ENCODE measurements at places on chromosomes 5 and 9.

DNA sequence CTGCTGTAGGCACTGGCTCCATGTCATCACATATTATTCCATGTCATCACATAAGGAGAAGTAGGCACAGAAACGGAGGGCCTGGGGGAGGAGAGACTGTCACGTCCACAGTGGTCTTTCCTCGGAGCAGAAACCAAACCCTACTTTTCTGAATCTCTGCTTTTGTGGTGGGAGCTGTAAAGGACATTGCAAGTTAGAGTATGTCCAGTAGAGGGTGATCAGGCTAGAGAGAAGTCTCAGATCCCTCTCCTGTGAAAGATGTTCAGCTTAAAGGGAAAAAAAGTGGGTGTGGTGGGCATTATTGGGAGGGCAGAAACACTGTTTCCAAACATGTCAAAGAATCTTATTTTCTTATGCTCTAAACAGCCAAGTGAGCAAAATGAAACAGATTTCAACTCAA lies 19.4 kb upstream of the FBP2 start:
- H3K4me3 ChIP-seq: no peak overlapping the region
- H3K27me3 ChIP-seq: no peaks in the 10 kb centered on the region
- no peaks in the 10 kb centered on the region for H3K36me3 ChIP-seq
- DNase-seq: no peak

- no peaks in the 10 kb centered on the region for H3K4me1 ChIP-seq
- no peak overlapping the region for H3K27ac ChIP-seq
- no peak for DNase-seq
- H3K27me3 ChIP-seq: no peaks in the 10 kb centered on the region
- H3K36me3 ChIP-seq: peaks cover 42% of the 10 kb centered on the region
These were observed 14.5 kb downstream of the SH3GLB2 start for GRCh38 chr9:129013674-129014073.

- no peak overlapping the region for H3K4me3 ChIP-seq
- H3K4me1 ChIP-seq: 0 out of 2 replicates have a peak, but pooled peaks cover 2% of the 10 kb centered on the region
- no peaks in the 10 kb centered on the region for H3K27me3 ChIP-seq
- H3K36me3 ChIP-seq: peaks cover 12% of the 10 kb centered on the region
These were observed 5.2 kb downstream of the SLC2A6 start for GRCh38 chr9:133473743-133474142.

GRCh38 chr5:53219610-53220009 lies 110.1 kb upstream of the MOCS2 start:
- no peak overlapping the region for H3K4me3 ChIP-seq
- H3K36me3 ChIP-seq: peaks cover 5% of the 10 kb centered on the region
- H3K27ac ChIP-seq: no peak overlapping the region

DNA sequence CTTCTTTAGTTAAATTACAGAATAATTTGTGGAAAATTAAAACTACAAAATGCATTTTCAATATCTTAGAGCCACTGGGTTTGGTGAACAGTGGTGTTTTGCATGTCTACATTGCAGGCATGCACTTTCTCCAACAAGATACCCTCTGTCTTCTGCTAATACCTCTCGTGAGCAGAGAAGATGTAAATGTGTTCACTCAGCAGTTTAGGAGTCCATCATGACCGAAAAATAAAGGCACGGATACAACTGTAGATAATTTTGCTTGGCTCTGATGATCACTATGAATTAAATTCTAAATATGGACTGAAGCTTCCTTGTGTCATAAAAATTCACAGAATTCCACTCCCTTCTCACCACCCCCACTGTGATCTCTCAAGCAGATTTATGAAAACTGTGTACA lies 313.8 kb downstream of the GLIS3 start:
- no peak for DNase-seq
- H3K4me3 ChIP-seq: no peak overlapping the region
- no peaks in the 10 kb centered on the region for H3K27me3 ChIP-seq
- no peaks in the 10 kb centered on the region for H3K4me1 ChIP-seq
- H3K36me3 ChIP-seq: peaks cover 25% of the 10 kb centered on the region

GRCh38 chr5:159640446-159640845 lies 275.8 kb upstream of the ADRA1B start:
- H3K4me3 ChIP-seq: no peak overlapping the region
- no peaks in the 10 kb centered on the region for H3K36me3 ChIP-seq
- H3K27me3 ChIP-seq: no peaks in the 10 kb centered on the region
- H3K27ac ChIP-seq: no peak overlapping the region
- H3K4me1 ChIP-seq: no peaks in the 10 kb centered on the region

GRCh38 chr5:139204196-139204595 lies 6.0 kb upstream of the SIL1 start:
- no peaks in the 10 kb centered on the region for H3K4me1 ChIP-seq
- DNase-seq: no peak
- H3K36me3 ChIP-seq: no peaks in the 10 kb centered on the region

- H3K36me3 ChIP-seq: 0 out of 2 replicates have a peak, but pooled peaks cover 8% of the 10 kb centered on the region
- H3K4me1 ChIP-seq: peaks cover 7% of the 10 kb centered on the region
- no peak overlapping the region for H3K27ac ChIP-seq
- H3K4me3 ChIP-seq: peak overlapping the region; percentile 91
- no peak for DNase-seq
These were observed 606 bp downstream of the EEIG1 start for GRCh38 chr9:127980060-127980705.

GRCh38 chr9:104027295-104027694 lies 66.8 kb upstream of the SMC2 start:
- no peak overlapping the region for H3K27ac ChIP-seq
- H3K4me1 ChIP-seq: no peaks in the 10 kb centered on the region
- no peaks in the 10 kb centered on the region for H3K27me3 ChIP-seq
- H3K36me3 ChIP-seq: no peaks in the 10 kb centered on the region

DNA sequence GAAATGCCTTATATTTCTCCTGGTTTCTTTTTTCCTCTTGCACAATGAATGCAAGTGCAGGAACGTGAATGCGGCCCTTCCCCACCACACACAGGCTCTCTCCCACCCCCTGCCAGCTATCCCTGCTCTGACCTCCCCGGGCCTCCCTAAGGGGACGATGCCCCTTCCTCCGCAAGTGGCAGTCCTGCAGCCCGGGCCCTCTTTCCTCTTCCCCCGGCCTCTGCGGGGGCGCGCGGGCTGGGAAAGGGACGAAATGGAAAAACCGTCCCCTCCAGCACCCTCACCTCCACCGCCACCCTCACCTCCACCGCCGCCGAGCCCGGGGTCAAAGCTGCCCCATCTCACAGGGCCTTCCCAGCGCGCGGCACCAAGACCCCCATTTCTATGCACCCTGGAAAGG lies 44.7 kb downstream of the GAS1 start:
- DNase-seq: peak; percentile 40
- peaks cover 10% of the 10 kb centered on the region for H3K27me3 ChIP-seq
- H3K36me3 ChIP-seq: no peaks in the 10 kb centered on the region
- no peak overlapping the region for H3K27ac ChIP-seq

GRCh38 chr5:127011961-127012644 lies 18.3 kb downstream of the MARCHF3 start:
- H3K27ac ChIP-seq: no peak overlapping the region
- DNase-seq: no peak
- no peaks in the 10 kb centered on the region for H3K4me1 ChIP-seq
- no peak overlapping the region for H3K4me3 ChIP-seq

- H3K4me1 ChIP-seq: no peaks in the 10 kb centered on the region
- no peak overlapping the region for H3K27ac ChIP-seq
These were observed 24.8 kb upstream of the DENND1A start for GRCh38 chr9:123954518-123955280.

- no peaks in the 10 kb centered on the region for H3K4me1 ChIP-seq
- no peak overlapping the region for H3K27ac ChIP-seq
- H3K36me3 ChIP-seq: no peaks in the 10 kb centered on the region
- H3K27me3 ChIP-seq: no peaks in the 10 kb centered on the region
These were observed 75.3 kb downstream of the ADAMTS2 start for GRCh38 chr5:179269781-179270543.

GRCh38 chr9:114031948-114032840 lies 45.9 kb downstream of the AMBP start:
- H3K4me3 ChIP-seq: no peak overlapping the region
- H3K27me3 ChIP-seq: no peaks in the 10 kb centered on the region
- H3K4me1 ChIP-seq: no peaks in the 10 kb centered on the region
- no peak overlapping the region for H3K27ac ChIP-seq

GRCh38 chr5:55903121-55903701 lies 52.1 kb downstream of the IL31RA start:
- no peak for DNase-seq
- H3K4me3 ChIP-seq: no peak overlapping the region
- H3K27me3 ChIP-seq: no peaks in the 10 kb centered on the region
- H3K4me1 ChIP-seq: no peaks in the 10 kb centered on the region
- H3K27ac ChIP-seq: no peak overlapping the region

DNA sequence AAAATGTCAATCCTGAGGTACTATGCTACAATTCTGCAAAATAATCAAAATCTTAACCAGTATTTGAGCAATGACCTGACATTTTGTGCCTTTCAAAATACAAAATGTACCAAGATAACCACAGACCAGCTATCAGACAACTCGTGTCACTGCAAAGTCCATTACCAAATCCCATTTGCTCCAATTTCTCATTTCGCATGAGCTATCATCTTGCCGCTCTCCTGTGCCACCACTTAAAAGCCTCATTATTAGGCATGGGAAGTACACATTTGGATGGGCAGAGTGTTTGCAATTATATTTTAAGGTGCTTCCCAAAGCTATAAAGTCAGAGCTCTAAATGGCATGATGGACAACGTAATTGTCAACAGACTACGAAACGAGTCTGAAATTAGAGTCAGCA lies 205.2 kb downstream of the AGTPBP1 start:
- no peak overlapping the region for H3K27ac ChIP-seq
- no peaks in the 10 kb centered on the region for H3K36me3 ChIP-seq
- no peaks in the 10 kb centered on the region for H3K4me1 ChIP-seq
- H3K27me3 ChIP-seq: no peaks in the 10 kb centered on the region
- DNase-seq: no peak

- peaks cover 13% of the 10 kb centered on the region for H3K36me3 ChIP-seq
- H3K27me3 ChIP-seq: no peaks in the 10 kb centered on the region
- no peak for DNase-seq
- no peak overlapping the region for H3K4me3 ChIP-seq
These were observed 20.2 kb downstream of the GRAMD2B start for GRCh38 chr5:126443374-126443851.

GRCh38 chr9:76438841-76439588 lies 20.0 kb upstream of the GCNT1 start:
- H3K4me3 ChIP-seq: no peak overlapping the region
- no peaks in the 10 kb centered on the region for H3K27me3 ChIP-seq
- DNase-seq: no peak
- H3K36me3 ChIP-seq: peaks cover 14% of the 10 kb centered on the region
- no peaks in the 10 kb centered on the region for H3K4me1 ChIP-seq

DNA sequence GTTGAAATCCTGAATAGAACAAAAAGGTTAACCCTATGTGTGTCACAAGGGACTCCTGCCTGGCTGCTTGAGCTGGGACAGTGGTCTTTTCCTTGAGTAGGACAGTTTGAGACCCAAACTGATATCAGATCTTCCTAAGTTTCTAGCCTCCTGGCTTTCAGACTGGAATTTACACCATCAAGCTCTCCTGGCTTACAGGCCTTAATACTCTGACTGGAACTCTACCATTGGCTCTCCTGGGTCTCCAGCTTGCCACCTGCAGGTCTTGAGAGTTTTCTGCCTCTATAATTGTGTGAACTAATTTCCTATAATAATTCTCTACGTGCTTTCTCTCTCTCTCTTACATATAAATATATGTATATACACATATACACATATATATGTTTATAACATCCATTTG lies 112.5 kb downstream of the PRR16 start:
- no peaks in the 10 kb centered on the region for H3K4me1 ChIP-seq
- H3K27ac ChIP-seq: no peak overlapping the region
- DNase-seq: peak; percentile 41
- H3K4me3 ChIP-seq: no peak overlapping the region
- no peaks in the 10 kb centered on the region for H3K27me3 ChIP-seq

- H3K36me3 ChIP-seq: no peaks in the 10 kb centered on the region
- H3K27me3 ChIP-seq: no peaks in the 10 kb centered on the region
- H3K27ac ChIP-seq: no peak overlapping the region
- no peak overlapping the region for H3K4me3 ChIP-seq
These were observed 31.1 kb downstream of the RORB start for GRCh38 chr9:74528207-74528606.

GRCh38 chr5:121949885-121950284 lies 11.9 kb upstream of the SRFBP1 start:
- H3K4me1 ChIP-seq: no peaks in the 10 kb centered on the region
- no peaks in the 10 kb centered on the region for H3K36me3 ChIP-seq
- no peaks in the 10 kb centered on the region for H3K27me3 ChIP-seq
- H3K27ac ChIP-seq: no peak overlapping the region

- H3K4me1 ChIP-seq: no peaks in the 10 kb centered on the region
- DNase-seq: no peak
- no peaks in the 10 kb centered on the region for H3K27me3 ChIP-seq
- no peak overlapping the region for H3K27ac ChIP-seq
- H3K36me3 ChIP-seq: peaks cover 26% of the 10 kb centered on the region
These were observed 8.5 kb downstream of the DIPK1B start for GRCh38 chr9:136720898-136721338.

- no peaks in the 10 kb centered on the region for H3K36me3 ChIP-seq
- H3K4me1 ChIP-seq: no peaks in the 10 kb centered on the region
- DNase-seq: no peak
- H3K4me3 ChIP-seq: no peak overlapping the region
These were observed 1.3 kb upstream of the PLPP7 start for GRCh38 chr9:131288217-131288616.

GRCh38 chr5:41707853-41708603 lies 162.2 kb downstream of the OXCT1 start:
- no peaks in the 10 kb centered on the region for H3K4me1 ChIP-seq
- H3K27me3 ChIP-seq: no peaks in the 10 kb centered on the region
- no peak overlapping the region for H3K27ac ChIP-seq
- peaks cover 5% of the 10 kb centered on the region for H3K36me3 ChIP-seq
- H3K4me3 ChIP-seq: no peak overlapping the region

DNA sequence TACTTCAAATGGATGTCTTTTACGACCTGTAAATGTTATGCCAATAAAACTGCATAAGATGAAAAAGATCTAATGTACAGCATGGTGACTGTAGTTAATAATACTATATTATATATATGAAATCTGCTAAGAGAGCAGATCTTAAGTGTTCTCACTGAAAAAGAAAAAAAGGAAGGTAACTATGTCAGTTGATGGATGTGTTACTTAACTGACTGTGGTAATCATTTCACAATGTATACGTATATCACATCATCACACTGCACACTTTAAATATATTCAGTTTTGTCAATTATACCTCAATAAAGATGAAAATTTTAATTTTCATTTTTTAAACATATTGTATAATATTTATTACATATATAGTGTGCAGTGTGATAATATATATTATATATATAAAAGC lies 31.9 kb downstream of the THBS4 start:
- H3K27ac ChIP-seq: no peak overlapping the region
- no peaks in the 10 kb centered on the region for H3K27me3 ChIP-seq
- DNase-seq: no peak
- H3K4me1 ChIP-seq: no peaks in the 10 kb centered on the region
- H3K4me3 ChIP-seq: no peak overlapping the region
- H3K36me3 ChIP-seq: peaks cover 2% of the 10 kb centered on the region

DNA sequence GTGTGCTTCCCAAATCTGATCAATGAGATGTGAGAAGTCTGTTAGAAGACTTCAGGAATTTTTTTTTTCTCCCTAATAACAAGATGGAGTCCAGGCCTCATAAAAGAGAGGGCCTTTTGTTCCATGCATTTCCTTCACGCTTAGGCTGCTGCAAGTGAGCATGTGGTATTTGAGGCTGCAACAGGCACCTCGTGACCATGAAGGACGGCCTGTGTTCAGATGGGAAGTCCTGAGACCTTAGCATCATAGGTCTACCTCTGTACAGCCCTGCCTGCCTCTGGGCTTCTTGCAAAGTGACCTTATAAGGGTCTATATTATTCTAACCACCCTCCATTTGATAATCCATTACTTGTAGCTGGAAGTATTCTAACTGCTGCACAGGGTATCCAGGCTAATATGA lies 86.6 kb downstream of the BOD1 start:
- no peaks in the 10 kb centered on the region for H3K4me1 ChIP-seq
- no peak overlapping the region for H3K4me3 ChIP-seq
- H3K36me3 ChIP-seq: no peaks in the 10 kb centered on the region
- DNase-seq: no peak
- H3K27me3 ChIP-seq: no peaks in the 10 kb centered on the region
